CD8-positive, alpha-beta T cell (primary cell): ENCODE measurements at places on chromosomes 1 and 21. TPM values are rescaled to one million over a fixed set of nuclear protein-coding genes. Genes with fewer than 3 reads are reported as not detected.

- no peak for DNase-seq
These were observed 3.2 kb downstream of the SERINC2 start for GRCh38 chr1:31416101-31416736.

Gene CD5L
- total RNA-seq, result not detected

DNA sequence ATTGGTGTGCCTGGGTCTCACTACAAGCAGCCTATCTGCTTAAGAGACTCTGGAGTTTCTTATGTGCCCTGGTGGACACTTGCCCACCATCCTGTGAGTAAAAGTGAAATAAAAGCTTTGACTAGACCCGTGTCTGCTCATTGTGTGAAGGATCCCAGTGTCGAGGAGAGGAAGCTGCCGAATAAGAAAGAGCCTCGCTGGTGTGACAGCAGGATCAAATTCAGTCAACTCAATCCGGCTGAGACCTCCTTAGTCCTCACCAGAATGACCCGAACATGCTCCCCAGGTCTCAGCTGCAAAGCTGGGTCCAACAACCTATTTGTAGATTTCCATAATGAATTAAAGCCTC is 14.8 kb downstream of the CD2 start:
- no peak for DNase-seq

Gene OLFML2B
- not detected for total RNA-seq

Gene MYBPH
- total RNA-seq, result not detected
